HFFc6 (cell line): ENCODE measurements at places on chromosomes 12 and 14.

DNA sequence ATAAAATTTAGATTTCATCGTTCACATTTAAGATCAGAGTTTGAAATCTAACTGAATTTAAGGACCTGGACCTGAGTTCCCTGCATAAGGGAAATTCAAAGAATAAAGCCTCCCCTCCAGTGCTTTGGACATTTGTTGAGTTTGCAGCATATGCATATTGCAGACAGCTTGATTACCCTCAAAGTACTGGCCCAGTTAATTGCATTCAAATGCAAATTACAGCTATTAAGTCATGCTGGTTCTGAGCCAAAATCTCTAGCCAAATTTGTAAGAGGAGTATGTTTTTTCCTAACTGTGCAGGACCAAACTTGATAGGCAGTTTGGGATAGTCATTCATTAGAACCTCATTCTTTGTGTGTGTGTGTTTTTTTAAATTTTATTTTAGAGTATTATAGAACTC is 9.1 kb upstream of the KIF21A start:
- H3K36me3 ChIP-seq, result no peaks in the 10 kb centered on the region
- H3K4me3 ChIP-seq, result no peak overlapping the region
- no peaks in the 10 kb centered on the region for H3K4me1 ChIP-seq
- no peak overlapping the region for H3K27ac ChIP-seq
- no peak for DNase-seq

GRCh38 chr12:42084522-42084921 is 60.2 kb downstream of the GXYLT1 start:
- peak overlapping the region; percentile 51 for H3K27ac ChIP-seq
- peaks cover 1% of the 10 kb centered on the region; the same call in 1 of the 2 replicates for H3K27me3 ChIP-seq
- H3K4me1 ChIP-seq, result peaks cover 28% of the 10 kb centered on the region
- peak; percentile 18 for DNase-seq
- no peak overlapping the region for H3K4me3 ChIP-seq
- peaks cover 15% of the 10 kb centered on the region for H3K36me3 ChIP-seq

GRCh38 chr12:48981757-48982157 is 3.6 kb downstream of the WNT1 start:
- H3K4me3 ChIP-seq, result no peak overlapping the region
- H3K27ac ChIP-seq, result no peak overlapping the region
- no peak for DNase-seq
- H3K36me3 ChIP-seq, result peaks cover 6% of the 10 kb centered on the region; the same call in 1 of the 2 replicates
- H3K4me1 ChIP-seq, result peaks cover 35% of the 10 kb centered on the region

DNA sequence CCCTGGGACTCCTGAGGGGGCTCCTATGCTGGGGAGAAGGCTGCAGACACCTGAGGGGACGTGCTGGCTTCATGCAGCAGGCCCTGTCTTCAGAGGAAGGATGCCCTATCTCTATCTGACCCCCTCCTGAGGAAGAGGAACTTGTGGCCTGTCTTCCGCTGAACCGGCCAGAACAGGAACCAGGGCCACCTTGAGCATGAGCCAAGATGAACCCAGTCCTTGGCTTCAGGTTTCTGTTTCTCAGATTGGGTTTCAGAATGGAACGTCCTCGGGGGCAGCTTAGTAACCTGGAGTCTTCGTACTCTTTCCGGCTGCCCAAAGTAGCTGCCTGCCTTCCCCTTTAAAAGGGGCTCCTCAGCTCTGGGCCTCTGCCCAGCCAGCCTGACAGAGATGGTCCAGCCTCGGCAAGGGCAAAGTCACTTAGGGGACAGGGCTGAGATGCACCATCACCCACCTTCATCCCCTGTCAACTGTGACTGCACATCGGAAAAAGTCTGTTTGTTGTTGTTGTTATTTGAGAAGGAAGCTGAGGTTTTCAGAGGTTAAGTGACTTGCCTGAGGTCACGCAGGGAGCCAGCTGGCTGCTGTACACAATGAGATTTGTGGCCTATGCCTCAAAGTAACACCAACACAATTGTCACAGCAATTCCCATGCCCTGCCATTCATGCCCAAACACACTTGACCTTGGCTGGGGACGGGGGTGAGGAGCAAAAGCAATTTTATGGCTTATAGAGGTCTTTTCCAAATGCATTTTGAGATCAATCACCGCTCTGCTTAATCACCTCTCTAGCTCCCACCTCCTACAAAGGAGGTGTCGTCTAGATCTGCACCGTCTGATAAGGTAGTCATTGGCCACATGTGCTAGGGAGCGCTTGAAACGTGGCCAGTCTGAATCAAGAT is 13.4 kb downstream of the ASB2 start:
- no peak for DNase-seq
- H3K27ac ChIP-seq, result no peak overlapping the region
- no peak overlapping the region for H3K4me3 ChIP-seq
- H3K36me3 ChIP-seq, result peaks cover 15% of the 10 kb centered on the region
- peaks cover 55% of the 10 kb centered on the region for H3K4me1 ChIP-seq

GRCh38 chr14:40367717-40368116 is 935.5 kb upstream of the FBXO33 start:
- H3K27ac ChIP-seq, result no peak overlapping the region
- no peak for DNase-seq
- H3K27me3 ChIP-seq, result no peaks in the 10 kb centered on the region
- H3K36me3 ChIP-seq, result no peaks in the 10 kb centered on the region
- H3K4me1 ChIP-seq, result no peaks in the 10 kb centered on the region

- H3K27me3 ChIP-seq, result no peaks in the 10 kb centered on the region
- peak overlapping the region; percentile 45 for H3K27ac ChIP-seq
- peaks cover 5% of the 10 kb centered on the region; the same call in 1 of the 2 replicates for H3K36me3 ChIP-seq
- no peak for DNase-seq
- H3K4me3 ChIP-seq, result peak overlapping the region; percentile 44; the same call in 1 of the 2 replicates
Observed at GRCh38 chr14:75041613-75042012, 9.7 kb downstream of the MLH3 start.

DNA sequence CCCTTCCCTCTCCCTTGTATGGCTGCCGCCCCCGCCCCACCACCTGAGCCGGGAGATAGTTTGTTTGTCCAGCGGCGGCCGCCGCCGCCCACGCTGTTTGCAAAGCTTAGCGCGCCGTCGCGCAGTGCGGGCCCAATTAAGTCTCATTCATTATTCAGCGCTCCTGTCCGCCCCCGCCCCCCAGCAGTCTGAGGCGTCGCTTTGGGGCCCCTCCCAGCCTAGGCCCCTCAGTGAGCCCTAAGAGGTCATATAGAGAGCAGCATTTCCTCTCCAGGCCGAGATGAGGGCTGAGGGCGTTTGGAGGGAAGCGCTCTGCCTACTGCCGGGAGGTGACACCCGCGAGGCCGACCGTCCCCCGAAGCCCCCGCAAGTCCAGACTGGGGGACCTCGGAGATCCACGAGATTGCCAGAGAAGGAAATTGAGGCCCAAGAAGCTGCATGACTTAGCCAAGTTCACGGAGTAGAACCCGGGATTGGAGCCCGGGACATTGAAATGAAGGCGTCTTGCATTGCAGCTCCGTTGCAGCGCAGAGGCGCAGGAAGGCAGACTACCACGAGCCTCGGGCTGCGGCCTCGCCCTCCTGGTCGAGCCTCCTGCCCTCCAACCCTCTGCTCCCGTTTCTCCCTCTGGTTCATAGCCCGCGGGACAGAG is at the start of gene DNAJC22:
DNAJC22 (plus strand) TSS at position 230 of the 652 bp plus-strand sequence. CDS start 1,985 bp downstream, outside the sequence.
- H3K27ac ChIP-seq, result no peak within 1 kb of the TSS
- no peaks in the 10 kb centered on the region for H3K36me3 ChIP-seq
- H3K4me3 ChIP-seq, result peak within 1 kb of the TSS; percentile 78
- DNase-seq, result no peak
- H3K27me3 ChIP-seq, result peaks cover 16% of the 10 kb centered on the region; the same call in 1 of the 2 replicates

DNA sequence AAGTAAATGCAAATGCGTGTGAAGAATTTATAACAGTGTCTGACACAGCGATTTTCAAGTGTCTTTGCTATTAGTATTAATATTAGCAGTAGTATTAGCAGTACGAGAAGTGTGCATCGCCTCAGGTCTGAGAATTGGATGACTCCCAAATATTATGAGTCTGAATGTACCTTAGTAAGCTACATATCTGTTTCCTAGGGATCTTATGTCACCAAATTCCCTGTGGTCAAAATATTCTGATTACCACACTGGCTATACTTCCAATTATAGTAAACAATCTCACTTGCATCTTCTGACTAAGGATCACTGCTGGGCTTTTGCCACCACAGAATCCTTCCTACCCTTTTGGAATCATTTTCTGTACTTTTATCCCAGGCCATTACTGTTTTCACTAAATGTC is 396.0 kb upstream of the MIS18BP1 start:
- no peaks in the 10 kb centered on the region; the same call in 1 of the 2 replicates for H3K27me3 ChIP-seq
- no peak overlapping the region for H3K27ac ChIP-seq
- DNase-seq, result no peak
- H3K36me3 ChIP-seq, result no peaks in the 10 kb centered on the region

DNA sequence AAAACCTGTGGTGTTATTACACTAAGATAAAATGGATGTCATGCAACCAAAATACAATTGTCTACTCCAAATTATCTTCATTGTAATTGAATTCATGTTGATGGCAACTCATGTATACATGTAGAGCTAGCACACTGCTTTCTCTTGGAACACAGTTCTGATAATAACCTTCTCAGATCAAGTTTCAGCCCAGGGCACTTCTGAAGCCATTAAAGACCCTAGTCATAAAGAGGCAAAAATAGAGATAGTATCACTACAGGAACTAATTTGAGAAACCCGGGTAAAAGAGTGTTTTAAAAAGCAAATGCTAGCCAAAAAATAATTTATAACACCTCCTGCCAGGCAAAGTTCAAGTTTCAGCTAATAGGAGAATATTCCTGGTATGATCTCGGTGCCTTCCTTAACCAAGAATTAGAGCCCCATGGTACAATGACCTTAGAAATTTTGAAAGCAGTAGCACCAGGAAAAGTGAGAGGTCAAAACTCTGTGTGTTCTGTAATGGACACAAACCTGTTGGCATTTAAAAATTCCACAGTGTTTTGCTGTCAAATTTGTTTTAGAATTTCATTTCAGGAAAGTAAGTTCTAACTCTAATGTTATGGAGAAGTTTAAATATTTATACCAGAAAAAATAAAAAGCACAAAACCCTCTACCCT is 105.0 kb upstream of the FRMD6 start:
- peak overlapping the region; percentile 91 for H3K27ac ChIP-seq
- peaks cover 79% of the 10 kb centered on the region for H3K4me1 ChIP-seq
- peaks cover 22% of the 10 kb centered on the region for H3K36me3 ChIP-seq
- H3K27me3 ChIP-seq, result no peaks in the 10 kb centered on the region
- DNase-seq, result no peak

DNA sequence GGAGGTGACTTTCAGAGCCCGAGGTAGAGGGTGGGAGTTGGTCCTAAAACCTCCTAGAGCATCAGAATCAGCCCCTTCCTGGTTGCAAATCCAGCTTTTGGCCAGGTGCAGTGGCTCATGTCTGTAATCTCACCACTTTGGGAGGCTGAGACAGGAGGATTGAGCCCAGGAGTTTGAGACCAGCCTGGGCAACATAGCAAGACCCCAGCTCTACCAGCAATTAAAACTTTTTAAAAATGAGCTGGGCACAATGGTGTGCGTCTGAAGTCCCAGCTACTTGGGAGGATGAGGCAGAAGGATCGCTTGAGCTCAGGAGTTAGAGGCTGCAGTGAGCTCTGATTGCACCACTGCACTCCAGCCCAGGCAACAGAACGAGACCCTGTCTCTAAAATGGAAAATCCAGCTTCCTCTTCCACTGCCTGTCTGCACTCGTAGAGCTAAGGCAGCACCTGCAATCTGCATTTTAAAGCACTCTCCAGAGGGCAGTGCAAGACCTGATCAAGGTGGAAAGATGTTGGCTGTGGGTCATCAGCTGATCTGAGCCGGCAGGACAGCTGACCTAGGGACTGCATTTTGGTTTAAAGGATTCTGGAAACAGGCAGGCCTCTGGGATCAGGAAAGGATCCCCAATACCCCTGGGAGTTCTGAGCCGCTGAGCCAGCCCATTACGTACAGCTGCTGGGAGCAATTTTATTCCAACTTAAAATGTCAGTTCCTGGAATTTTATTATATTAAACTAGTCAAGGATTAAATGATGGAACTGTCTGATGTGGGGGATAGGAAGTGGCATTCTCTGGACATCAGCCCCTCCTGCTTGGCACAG is 1.8 kb upstream of the TESC start:
- no peaks in the 10 kb centered on the region for H3K4me1 ChIP-seq
- peaks cover 65% of the 10 kb centered on the region for H3K27me3 ChIP-seq
- no peak for DNase-seq
- H3K27ac ChIP-seq, result no peak overlapping the region
- no peaks in the 10 kb centered on the region for H3K36me3 ChIP-seq

DNA sequence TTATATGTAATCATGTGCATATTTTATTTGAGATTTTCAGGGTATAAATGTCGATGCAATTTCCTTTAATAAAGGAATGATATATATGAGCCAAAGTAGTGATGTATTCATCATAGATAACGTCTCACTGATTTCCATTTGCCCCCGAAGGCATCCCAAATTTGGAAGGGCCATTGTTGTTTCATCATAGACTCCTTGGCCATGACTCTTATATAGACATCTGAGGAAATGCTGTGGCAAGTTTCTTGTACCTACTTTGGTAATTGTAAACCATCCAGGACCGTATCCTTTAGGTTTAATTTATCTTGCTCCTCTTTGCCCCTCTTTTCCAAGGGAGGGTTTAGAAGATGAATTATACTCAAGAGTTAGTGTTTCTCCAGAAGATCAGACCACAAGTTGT is 84.7 kb downstream of the SAMD4A start:
- H3K27ac ChIP-seq, result peak overlapping the region; percentile 96
- peaks cover 3% of the 10 kb centered on the region for H3K4me1 ChIP-seq
- H3K4me3 ChIP-seq, result peak overlapping the region; percentile 85
- no peak for DNase-seq

DNA sequence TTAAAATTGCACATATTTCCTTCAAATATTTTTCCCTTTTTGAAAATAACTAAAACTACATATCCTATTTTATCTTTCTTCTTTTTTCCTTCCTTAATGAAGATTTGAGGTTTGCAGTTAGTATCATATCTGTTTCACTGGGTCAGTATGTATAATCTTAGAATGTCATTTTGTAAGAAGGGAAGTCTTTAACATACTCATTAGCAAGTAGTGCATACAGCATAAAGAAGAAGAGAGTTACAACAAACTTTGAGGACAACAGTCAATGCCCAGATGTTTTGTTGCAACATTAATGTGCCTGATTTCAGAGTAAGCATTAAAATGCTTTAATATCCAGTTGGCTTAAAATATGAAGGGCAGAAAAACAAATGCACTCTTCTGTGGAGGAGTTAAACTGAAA is 176.9 kb upstream of the FBXO33 start:
- H3K27me3 ChIP-seq, result no peaks in the 10 kb centered on the region
- H3K36me3 ChIP-seq, result no peaks in the 10 kb centered on the region; the same call in 1 of the 2 replicates
- no peak for DNase-seq
- no peaks in the 10 kb centered on the region for H3K4me1 ChIP-seq

GRCh38 chr12:31813305-31813704 is 84.5 kb upstream of the AMN1 start:
- no peak overlapping the region for H3K4me3 ChIP-seq
- peaks cover 12% of the 10 kb centered on the region for H3K27me3 ChIP-seq
- H3K27ac ChIP-seq, result no peak overlapping the region

DNA sequence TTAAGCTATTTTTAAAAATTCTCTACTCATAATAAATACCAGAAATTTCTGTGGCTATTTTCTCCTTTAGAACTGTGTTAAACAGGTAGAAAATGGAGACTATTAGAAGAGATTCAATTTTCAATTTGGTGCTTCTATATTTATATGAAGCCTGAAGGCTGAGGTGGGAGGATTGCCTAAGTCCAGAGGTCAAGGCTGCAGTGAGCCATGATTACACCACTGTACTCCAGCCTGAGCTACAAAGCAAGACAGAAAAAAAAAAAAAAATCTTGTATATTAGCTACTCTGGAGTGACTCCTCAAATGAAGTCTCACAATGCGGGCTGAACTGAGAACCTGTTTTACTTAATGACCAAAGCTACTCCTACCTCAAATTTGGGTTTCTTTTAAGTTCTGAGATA is 9.8 kb upstream of the DPF3 start:
- no peak overlapping the region for H3K27ac ChIP-seq
- H3K27me3 ChIP-seq, result no peaks in the 10 kb centered on the region; the same call in 1 of the 2 replicates
- H3K4me3 ChIP-seq, result no peak overlapping the region
- H3K4me1 ChIP-seq, result peaks cover 53% of the 10 kb centered on the region
